Mucosa of descending colon (tissue), 3 donors: ENCODE measurements at places on chromosomes 5 and 9. TPM values are rescaled to one million over a fixed set of nuclear protein-coding genes. Genes with fewer than 3 reads are reported as not detected.

GRCh38 chr5:180313677-180314505, 22.0 kb upstream of the MAPK9 start:
- peak; percentile 74 for DNase-seq

- peak; percentile 30 for DNase-seq
Observed at GRCh38 chr5:90161414-90161813, 248.1 kb downstream of the CETN3 start.

DNA sequence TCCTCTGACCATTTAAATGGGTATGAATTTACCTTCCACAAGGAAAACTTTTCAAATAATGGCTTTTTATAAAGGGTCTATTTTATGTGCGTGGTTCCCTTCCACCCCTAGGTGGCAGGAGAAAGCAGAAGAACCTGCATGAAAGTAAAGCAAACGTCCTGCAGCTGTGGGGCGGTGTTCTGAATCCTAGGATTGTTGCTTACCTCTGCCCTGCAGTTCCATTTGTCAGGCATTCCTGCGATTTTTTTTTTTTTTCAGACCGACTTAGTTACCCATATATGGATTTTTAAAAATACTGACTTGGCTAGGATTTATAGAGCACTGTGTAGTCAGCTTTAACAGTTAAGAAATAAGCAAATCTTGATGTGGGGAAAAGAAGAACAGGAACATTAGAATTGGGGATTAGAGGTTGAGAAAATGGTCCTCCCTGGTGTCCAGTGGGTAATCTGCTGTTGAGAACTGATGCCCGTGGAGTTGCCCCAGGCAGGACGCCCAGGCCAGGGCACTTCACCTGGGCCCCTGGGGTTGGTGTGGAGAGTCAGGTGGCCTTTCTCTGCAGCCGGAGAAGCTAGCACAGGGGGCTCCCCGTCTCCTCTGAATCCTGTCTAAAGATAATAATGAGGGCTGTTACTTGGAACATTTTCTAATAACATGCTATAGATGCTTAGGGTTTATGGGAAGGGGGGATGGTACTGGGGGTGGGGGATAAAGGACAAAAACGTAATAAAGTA, 30.4 kb upstream of the LTC4S start:
- peak; percentile 49 for DNase-seq

DNA sequence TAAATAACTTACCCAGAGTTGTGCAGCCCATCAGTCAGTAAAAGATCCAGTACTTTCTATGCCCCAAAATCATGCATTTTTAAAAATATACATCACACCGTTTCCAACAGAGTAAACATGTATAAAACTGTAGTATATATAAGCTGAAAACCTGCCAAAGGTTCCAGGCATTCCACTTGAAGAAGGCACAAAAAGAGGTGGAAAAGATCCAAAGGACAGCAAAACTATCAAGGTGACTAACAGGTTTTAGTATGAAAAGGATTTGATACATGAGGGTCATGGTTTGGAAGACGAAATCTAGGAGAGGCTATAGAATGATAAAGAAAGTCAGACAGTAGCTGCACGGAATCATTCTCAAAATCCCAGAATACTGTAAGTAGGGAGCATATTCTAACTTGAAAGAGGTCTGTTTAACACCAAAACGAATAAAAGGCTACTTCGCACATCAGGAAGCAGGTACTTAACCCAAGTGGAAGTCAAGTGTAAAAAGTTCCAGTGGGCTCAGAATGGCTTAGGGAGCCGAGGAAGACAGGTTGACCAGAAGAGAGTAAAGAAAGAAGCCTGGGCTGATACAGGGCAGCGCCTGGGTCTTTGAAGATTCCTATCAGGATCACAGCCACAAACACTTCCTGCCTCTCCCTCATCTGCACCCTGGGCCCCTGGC, 207.2 kb downstream of the ADAMTS12 start:
- no peak for DNase-seq

- DNase-seq = no peak
Observed at GRCh38 chr5:113043491-113043931, 66.9 kb downstream of the DCP2 start.

TEX53 gene
- not detected for total RNA-seq

DENND1A gene
- total RNA-seq = 35.1 TPM

CTNND2 gene
- 3.4 TPM for total RNA-seq
